ENCODE measurements at places on chromosomes 5 and 9.

DNA sequence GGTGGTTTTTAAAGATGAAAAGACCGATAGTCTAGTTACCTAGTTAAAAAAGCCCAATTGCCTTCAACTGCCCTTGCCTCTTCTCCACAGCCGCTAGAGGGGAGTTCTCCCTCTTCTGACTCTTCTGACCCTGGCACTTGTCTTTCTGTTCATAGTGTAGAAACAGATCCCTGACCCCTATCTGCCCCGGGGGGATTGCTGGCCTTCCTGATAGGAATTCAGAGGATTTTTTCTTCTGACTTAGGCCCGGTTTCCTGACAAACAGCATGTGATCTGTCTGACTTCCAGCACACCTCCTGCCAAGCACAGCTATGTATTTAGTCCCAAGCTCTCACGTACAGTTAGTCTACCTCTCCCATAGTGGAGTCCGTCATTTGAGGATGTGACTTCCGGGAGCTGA, 5.0 kb upstream of the TMEM268 start:
- DNase-seq = no peak

DNA sequence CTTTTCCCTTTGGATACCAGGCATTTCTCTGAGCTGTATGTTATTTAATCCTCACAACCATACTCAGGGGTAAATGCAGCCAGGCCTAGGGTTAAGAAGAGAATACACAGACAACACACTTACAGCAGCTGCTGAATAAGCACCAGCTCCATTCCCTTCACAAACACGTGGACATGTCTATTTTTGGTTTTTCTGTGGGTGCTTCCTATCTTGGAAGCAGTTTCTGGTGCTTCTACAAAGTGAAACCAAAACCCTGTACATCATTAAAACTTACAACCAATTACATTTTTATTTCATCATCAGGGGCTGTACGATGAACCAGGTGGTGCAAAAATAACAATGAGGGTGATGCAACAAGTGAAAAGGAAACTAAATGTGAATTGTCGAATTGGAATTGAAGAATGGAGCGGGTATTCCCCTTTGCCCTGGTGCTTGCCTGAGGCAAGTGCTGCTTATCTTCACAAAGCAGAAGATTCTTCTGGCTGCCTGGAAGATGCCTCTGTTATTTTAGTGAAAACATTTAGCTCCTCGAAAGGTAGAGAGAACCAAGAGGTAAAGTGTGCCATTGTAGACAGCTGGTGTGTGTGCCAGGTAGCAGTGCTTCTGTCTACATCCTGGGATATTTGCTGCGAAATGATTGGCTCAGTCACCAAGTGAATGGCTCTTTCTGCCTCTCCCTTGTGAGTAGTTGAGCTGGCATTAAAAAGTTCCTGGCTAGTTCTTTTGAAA, 18.6 kb upstream of the IFNB1 start:
- DNase-seq = no peak

DNA sequence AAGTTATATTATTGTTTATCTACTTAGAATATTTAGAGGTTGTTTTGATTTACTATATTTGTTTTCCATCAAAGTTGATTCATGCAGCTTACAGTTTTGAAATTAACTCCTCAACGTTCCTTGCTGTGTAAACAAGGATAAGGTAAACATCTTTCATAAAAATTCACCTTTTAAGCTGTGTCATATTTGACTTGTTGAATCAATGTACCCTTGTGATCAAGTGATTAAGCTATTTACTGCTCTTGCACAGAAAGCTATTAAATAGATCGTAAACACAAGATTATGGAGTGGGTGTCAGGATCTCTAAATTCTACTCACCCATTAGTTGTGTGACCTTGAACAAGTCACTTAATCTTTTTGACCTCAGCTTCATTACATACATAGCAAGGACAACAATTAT, 2054.0 kb upstream of the NUDT12 start:
- DNase-seq = no peak

DNA sequence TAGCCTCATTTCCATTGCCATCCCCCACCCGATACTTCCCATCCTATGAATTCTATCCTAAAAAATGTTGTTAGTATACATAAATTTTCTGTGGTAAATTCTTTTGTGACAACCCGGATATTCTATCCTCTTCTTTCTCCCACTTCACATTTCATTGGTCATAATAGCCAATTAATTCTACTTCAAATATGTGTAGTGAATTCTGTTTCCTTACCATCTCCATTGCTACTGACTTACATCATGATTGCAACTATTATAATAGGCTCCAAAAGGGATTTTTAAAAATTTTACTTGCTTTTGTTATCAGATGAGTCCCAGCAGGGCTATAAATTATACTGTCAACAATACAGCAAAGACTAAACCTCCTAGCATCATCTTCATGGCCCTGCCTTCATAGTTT, 1326.8 kb downstream of the PTPRD start:
- DNase-seq = no peak

- no peak for DNase-seq
Observed at GRCh38 chr9:85089188-85089969, 419.9 kb downstream of the NTRK2 start.

GRCh38 chr5:138716456-138716924, 36.7 kb upstream of the CTNNA1 start:
- peak; percentile 70 for DNase-seq

DNA sequence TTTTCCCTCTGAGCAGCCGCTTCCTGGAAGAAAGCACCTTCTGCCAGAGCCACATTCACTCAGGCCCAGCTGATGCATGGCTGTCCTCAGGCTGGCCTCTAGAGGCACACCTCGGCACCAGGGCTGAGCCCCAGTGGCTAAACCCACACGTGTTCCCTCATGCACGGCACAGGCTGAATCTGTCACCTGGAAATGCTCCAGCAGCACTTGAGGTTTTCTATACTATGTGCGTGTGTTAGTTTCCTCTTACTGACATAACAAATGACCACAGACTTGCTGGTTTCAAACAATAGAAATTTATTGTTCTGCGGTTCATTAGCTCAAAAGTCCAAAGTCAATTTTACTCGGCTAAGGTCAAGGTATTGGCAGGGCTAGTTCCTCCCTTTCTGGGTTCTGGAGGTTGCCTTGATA, 141.4 kb downstream of the LRRC70 start:
- DNase-seq = peak; percentile 32

- DNase-seq = peak; percentile 50
Observed at GRCh38 chr9:123355761-123356431, at the start of gene CRB2. Gene CRB2, plus strand, starts transcription at chr9:123356197. Its CDS starts 64 bp downstream, at chr9:123356261.

Data from brain (organoid and tissue), 16 donors.